Activated naive CD4-positive, alpha-beta T cell (primary cell): ENCODE measurements at places on chromosomes 11 and 22.

DNA sequence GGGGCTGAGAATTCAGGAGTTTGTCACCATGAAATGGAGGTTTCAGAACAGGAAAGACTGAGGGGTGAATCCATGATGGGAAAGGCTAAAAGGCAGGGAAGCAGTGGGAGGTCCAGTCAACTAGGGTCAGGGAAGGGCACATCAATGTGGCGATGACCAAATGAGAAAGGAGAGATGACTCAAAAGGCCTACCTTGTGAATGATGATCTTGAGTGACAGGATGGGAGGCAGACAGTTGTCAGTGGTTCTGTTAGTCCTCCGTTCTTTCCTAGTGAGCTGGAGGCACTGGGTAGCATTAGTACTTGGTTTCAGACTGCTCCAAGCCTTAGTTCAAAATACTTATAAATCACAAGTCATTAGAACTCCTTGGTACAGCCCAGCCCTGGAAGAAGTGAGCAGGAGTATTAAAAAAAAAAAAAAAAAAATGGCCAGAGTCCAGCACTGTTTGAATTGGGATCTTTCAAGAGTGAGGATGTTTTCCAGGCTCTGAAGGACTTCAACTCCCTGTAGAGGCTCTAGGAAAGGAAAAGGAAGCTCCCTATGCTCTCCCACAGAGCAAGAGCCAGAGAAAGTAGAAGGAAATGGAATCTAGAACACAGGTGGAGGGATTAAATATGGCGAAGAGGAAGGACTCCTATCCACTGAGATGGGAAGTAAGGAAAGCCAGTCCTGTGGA lies 8.3 kb upstream of the DCHS1 start:
- no peak for DNase-seq

- no peak for DNase-seq
These were observed 16.2 kb downstream of the ARHGEF12 start for GRCh38 chr11:120352405-120352804.

- DNase-seq, result no peak
These were observed 82.8 kb downstream of the FBXO7 start for GRCh38 chr22:32557444-32557843.

GRCh38 chr11:11615086-11615485 lies 6.7 kb downstream of the GALNT18 start:
- no peak for DNase-seq

GRCh38 chr11:63564056-63564774 lies 1.0 kb upstream of the PLAAT2 start:
- no peak for DNase-seq

DNA sequence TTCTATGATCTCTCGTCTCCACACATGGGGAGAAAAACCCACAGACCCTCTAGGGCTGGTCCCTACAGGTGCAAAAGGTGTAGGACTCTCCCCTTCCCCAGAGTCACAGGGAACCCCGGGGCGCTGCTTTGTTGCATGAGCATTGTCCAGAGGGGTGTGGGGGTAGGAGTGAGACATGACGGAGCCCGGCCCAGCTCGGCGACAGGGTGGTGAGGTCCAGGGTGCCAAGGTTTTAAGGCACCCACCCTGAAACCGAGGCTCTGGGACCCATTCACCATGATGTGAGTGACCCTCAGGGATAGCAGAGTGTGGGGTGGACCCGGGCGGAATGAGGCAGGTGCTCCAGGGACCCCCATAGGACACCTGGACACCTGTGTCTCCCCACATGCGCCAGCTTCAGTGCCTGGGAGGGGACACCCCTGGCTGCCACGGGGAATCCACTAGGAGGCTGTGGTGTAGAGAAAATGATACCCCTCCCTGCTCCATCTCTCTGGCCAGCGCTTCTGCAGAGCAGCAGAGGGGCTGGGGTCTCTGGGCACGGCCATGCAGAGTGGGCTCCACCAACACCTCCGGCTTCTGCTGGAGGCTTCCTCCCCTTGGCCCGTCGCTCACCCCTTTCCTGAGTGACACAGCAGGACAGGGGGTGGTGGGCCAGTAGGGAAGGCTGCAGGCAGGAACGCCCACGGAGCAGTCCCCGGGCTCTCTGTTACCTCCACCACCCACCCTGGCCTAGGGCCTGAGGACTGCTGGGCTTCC lies 15.2 kb downstream of the KRTAP5-5 start:
- DNase-seq, result no peak

- no peak for DNase-seq
These were observed 8.3 kb downstream of the RIN1 start for GRCh38 chr11:66328031-66328301.

DNA sequence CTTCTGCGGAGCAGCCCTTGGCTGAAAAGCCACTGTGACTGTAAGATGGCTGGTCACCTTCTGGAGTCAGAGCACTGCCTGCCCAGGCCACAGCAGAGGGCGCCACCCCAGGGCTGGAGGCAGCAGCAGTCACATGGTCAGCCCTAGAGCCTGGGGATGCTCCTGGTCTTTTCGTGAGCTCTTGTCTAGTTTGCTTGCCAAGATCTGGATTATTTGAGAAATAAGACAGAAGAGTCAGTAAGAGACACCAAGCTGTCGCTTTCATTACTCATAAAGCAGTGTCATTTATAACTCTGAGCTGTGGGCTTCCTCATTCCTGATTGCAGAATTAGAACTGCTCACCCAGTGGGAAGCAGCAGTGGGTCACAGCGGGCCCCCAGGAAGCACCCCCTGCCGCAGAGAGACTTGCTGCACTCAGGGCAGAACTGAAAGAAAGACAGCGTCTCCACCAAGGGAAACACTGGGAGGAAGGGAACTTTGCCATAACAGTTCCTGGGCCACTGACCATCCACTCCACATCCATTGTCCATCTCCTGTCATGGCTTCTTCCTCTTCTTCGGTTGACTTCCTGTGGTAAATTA lies 56.7 kb downstream of the PPP6R2 start:
- DNase-seq, result no peak
